NCI-H446 treated with DMSO at 0.1 percent for 48 hours (cell line): ENCODE measurements at places on chromosomes 1 and 21.

- no peak for DNase-seq
Measured at GRCh38 chr1:159959451-159959850, 5.4 kb upstream of the SLAMF9 start.

- DNase-seq: no peak
Measured at GRCh38 chr1:36453051-36453450, 2.8 kb upstream of the OSCP1 start.

- no peak for DNase-seq
Measured at GRCh38 chr1:212728606-212729005, 29.0 kb upstream of the BATF3 start.

DNA sequence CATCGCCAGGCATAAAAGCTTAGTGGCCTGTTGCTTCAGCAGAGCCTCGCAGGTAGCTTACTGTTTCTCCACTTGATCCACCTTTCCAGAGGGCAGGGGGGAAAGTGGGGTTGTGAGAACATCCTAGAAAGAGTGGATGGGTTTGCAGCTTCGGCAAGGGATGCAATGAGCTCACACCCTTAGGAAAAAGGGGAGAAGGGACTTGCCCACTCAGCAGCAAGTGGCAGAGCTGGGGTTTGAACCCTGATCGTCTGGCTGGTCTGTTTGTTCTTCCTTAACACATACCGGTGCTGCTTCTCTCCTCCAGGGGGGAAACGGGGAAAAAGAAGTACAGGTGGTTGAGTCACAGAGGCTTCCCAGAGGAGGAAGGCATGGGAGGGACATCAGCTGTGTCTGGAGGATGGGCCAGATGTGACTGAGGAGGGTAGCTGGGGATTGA, 1.0 kb downstream of the TMEM201 start:
- no peak for DNase-seq

DNA sequence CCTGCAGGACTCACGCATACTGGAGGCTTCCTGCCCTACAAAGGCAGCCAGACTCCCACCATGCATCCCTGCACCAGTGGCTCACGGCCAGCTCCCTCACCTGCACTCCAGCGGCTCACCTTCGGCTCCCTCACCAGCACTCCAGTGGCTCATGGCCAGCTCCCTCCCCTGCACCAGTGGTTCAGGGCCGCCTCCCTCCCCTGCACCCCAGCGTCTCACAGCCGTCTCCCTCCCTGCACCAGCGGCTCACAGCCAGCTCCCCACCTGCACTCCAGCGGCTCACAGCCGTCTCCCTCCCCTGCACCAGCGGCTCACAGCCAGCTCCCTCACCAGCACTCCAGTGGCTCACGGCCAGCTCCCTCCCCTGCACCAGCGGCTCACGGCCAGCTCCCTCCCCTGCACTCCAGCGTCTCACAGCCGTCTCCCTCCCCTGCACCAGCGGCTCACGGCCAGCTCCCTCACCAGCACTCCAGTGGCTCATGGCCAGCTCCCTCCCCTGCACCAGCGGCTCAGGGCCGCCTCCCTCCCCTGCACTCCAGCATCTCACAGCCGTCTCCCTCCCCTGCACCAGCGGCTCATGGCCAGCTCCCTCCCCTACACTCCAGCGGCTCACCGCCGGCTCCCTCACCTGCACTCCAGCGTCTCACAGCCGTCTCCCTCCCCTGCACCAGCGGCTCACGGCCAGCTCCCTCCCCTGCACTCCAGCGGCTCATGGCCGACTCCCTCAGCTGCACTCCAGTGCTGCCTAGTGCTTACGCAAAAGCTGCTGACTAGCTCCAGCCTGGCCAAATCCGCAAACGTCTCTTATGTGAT, 324.5 kb downstream of the NPHP4 start:
- DNase-seq: no peak

- DNase-seq: no peak
Measured at GRCh38 chr1:29603622-29604021, 367.3 kb downstream of the PTPRU start.

GRCh38 chr21:45364468-45365185, 40.3 kb upstream of the COL18A1 start:
- no peak for DNase-seq
